ENCODE measurements at places on chromosomes 4 and X. TPM values are rescaled to one million over a fixed set of nuclear protein-coding genes. Genes with fewer than 3 reads are reported as not detected.

DNA sequence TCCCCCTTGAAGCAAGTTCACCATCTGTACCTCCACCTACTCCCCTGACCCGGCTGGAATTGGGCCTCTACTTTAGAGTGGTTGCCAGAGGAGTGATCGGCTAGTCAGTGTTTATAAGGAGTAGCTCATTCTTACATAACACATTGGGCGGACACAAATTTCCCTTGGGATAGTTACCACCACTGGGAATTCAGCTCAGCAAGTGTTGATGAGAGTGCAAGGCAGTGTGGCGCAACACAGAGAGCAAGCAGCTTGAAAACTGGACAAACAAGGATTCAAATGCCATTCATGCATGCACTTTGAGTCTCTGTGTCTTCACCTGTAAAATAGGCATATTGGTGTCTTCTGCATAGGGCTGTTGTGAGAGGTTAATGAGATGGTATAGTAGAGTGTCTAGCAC lies 92.7 kb downstream of the STK32B start:
- no peak for DNase-seq

The EGF gene
- 0.86 TPM for total RNA-seq

DNA sequence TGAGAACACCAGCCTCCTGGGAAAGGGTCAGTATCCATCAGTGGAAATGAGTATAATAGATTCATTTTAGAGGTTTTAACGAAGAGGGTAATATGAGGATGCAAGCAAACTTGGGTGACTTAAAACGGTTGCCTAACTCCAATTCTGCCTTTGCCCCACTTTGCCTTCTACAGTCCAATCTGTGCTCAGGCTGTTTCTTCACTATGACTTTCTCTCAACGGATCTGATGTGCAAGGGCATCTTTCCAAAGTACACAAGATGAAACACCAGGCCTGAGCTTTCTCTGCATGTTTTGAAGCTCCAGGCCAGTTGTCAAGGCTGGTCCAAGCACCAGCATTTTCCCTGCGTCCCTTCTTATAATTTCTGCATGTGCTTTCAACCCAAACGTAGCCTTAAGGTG lies 68.0 kb upstream of the TMEM164 start:
- DNase-seq = no peak

- no peak for DNase-seq
Observed at GRCh38 chr4:147943159-147943638, 211.3 kb downstream of the ARHGAP10 start.

All from naive thymus-derived CD4-positive, alpha-beta T cell (primary cell).